ENCODE measurements at places on chromosomes 7 and 10.

DNA sequence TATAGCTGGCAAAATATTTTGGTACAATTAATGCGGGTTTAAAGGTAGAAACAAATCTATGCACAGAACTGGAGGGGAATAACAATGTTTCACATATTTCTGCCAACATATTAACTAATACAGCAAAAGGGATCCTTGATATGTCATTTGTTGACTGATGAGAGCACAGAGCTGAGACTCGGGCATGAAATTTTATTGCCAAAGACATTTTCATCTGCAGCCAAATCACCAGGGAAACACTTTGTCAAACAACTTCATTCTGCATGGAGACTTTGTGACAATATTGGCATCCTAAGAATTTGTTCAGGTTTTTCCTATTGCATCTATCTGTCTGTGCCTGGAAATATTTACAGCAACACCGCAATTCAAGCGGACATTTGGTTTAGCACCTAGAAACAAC lies 117.8 kb upstream of the C1QL3 start:
- DNase-seq, result no peak

- DNase-seq, result no peak
Measured at GRCh38 chr10:100996678-100997359, 2.8 kb upstream of the LZTS2 start.

DNA sequence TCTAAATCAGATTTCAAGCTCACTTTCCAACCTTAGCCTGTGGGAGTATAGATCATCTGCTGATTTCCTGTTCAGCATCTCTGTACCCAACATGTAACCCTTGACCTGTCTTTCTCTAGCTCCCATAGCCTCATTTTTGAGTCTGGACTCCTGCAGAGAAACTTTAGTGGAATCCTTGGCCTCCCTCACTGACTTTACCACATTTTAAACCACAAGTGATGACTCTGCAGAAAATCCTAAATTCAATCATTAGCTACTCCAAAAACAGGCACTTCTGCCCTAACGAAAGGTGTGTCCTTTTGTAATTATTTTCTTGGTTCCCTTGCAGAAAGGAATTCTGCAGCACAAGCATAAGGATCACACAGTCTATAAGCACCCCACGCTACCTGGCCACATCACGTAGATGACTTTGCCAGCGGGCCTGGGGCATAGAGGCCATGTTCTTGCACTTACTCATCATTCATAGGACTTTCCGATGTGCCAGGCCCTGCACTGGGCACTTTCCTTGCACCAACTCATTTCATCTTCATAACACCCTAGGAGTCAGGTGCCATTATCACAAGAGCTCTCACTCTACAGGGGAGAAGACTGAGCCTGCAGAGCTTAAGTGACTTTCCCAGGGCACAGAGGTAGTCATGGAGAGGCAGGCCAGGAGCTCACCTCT lies 57.2 kb upstream of the OPALIN start:
- no peak for DNase-seq

DNA sequence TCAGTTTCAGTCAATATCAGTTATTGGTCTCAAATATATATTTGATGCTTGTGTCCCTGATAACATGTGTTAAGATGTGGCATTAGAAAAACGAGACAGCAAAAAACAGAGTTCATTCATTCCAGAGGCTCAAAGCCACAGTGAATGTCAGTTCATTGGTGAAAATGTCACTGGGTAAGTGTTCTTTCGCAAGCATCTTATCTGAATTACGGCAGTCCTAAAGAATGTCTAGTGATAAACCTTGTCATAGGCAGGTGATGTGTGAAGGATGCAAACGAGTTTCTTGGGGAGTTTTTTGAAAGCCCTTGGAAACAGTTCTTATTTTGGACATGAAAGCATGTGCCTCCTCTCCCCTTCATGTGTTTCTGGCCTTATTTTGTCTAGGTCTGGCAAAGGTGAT lies 45.9 kb upstream of the RELN start:
- no peak for DNase-seq

DNA sequence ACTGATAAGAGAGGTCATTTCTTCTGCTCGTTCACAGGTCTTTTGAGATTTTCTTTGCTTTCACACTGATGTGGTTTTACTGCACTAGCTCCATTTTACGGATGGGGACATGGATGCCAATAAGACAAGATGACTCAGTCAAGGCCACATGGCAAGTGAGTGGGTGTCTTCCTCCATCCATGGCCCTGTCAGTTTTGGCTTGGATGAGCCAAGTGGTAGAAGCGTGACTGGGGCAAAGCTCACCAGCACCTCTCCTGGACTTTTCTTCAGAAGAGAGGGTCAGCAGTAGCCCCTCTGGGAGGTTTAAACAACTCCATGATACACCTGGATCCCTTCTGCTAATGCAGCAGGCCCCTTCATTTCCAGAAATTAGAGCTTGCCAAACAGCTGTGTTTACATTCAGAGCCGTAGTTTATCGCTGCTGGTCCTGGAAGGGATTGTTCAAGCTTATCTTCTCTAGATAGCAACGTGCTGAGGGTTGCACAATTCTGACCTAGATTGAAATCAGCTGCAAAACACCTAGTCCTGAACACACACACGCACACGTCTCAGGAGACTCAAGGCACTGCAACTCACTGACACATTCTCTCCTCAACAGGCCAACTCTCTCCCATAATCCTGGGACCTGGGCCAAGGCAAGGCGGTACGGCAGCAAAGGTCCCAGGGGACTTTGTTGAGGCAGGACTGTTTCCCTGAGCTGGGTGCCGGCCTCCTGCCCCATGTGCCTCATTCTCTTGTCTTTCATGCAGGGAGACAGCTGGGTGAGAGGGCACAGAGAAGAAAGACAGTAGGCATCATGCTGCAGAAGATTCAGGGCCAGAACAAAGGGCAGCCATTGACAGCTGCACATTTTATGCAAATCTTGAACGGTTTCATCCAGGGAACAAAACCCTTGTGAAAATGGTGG lies 14.2 kb upstream of the PDCD4 start:
- no peak for DNase-seq

GRCh38 chr10:67011981-67012380 lies 86.1 kb downstream of the LRRTM3 start:
- no peak for DNase-seq

DNA sequence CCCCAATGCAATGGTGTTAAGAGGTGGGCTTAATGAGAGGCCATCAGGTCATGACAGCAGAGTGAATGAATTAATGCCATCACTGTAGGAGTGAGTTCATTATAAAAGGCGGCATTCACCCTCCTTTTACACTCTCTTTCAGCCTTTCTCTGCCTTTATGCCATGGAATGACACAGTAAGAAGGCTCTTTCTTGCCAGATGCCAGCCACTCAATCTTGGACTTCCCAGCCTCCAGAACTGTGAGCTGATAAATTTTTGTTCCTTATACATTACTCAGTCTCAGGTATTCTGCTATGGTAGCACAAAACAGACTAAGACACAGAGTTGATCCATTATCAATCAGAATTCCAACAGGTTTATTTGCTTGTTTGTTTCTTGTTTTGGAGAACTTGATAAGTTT lies 3.2 kb downstream of the TCAF1 start:
- DNase-seq, result no peak

- no peak for DNase-seq
Measured at GRCh38 chr10:89471110-89471809, 56.9 kb downstream of the IFIT5 start.

GRCh38 chr10:20970044-20970443 lies 72.9 kb upstream of the NEBL start:
- DNase-seq, result no peak

DNA sequence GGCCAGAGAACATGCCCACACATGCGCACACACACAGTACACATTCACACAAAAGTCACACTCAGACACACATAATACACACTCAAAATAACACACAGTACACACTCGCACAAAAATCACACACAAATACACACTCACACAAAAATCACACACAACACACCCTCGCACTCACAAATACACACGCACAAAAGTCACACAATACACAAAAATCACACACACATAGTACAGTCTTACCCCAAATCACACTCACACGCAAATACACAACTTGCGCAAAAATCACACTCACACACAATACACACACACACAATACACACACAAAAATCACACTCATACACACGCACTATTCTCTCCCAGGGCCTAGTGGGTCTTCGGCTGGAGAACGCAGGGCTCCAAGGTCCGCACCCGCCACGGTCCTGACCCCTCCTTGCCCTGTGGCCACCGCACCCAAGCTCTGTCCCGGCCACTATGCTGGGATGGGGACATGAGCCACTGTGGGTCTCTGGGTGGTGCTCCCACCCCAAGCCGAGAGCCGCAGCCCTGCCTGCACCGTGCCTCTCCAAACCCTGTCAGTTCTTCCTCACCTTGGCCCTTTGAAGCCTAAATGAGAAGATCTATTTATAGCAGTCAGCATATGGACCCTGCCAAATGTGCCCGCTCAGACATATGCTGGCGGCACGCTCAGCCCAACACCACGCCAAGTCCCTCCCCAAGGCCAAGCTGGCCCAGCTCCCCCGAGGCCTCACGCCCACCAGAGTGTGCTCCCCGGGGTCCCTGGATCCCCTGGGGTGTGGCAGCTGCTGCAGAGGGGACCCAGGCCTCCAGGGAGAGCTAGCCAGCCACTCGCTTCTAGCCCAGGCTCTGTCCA lies 55.9 kb downstream of the ELFN1 start:
- no peak for DNase-seq

- DNase-seq, result peak; percentile 85
Measured at GRCh38 chr10:17029581-17030271, 99.9 kb downstream of the CUBN start.

DNA sequence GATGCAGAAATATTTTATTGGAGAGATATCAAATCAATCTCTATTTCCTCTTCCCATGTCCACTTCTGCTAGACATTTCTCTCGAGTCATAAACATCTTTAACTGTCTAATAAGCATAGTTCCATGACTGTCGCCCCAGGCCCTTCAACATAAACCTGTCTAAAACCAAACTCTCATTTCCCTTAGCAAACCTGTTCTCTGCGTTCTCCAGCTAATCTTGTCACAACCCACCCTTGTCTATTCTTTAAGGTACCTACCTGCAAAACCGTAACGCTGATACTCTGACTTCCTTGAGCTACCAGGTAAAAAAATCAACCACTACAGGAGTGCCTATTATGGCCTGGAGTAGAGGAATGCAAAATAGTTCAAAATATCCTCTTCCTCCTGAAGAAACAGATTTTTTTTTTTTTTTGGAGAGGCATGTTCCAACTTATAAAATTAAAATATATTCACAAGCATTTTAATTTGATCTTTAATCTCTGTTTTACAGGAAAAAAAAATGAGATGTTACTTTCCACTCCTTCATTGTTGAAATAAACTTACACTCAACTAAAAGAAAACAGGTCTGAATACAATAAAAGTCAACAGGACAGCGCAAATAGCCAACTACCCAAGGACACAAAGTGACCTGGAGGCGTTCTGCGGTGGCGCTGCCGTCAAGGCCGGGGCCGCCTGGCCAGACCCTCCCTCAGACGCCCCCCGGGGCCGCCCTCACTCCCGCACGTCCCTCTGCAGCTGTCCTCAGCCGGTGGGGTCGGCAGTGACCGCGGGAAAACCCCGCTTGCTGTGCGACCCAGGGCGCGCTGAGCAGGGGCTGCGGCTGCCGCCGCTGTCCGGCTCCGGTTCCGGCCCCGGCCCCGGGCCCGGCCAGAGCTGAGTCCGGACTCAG lies 765 bp downstream of the SLC25A40 start:
- no peak for DNase-seq

GRCh38 chr7:127252778-127253280 lies at the start of gene GRM8:
GRM8 (minus strand) TSS chr7:127252941.
- no peak for DNase-seq

GRCh38 chr7:49766966-49767365 lies 6.5 kb upstream of the VWC2 start:
- no peak for DNase-seq

- no peak for DNase-seq
Measured at GRCh38 chr10:68364101-68364886, 31.6 kb upstream of the PBLD start.

- DNase-seq, result no peak
Measured at GRCh38 chr10:55348534-55348933, 547.5 kb upstream of the PCDH15 start.

DNA sequence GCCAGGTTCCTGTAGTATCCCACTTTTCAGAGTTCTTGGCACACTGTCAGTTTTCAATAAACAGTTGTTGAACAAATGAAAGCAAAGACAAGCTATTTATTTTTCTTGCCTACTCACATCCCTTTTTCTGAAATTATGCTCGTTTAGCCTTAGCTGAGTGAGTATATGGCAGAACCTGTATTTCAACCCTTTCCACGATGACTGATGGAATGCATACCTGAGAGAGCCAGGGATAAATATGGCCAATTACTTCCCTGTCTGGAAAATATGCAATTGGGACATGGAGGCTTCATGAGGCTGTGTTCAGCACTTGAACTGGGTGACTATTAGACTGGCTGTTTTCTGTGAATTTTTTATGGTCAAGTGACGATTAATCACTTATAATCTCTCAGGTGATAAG lies 144.5 kb upstream of the POT1 start:
- no peak for DNase-seq

DNA sequence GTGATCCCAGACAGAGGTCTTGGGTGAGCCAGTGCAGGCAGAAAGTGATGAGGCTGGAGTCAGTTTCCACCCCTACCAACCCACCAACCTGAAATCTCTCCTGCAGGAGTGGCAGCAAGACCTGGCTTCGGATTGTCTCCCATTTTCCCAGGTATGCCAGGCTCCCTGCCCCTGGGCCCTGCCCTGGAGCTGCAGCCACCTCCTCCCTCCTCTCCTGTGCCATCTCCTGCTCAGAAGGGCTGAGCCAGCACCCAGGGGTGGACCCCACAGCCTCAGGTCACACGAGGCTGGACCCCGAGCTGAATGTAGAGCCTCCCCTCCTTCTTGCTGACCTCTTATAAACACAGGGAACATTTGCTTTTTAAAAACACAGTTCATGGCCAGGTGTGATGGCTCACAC lies 17.0 kb upstream of the LIMK1 start:
- DNase-seq, result no peak

- DNase-seq, result no peak
Measured at GRCh38 chr7:2036786-2037185, 196.0 kb downstream of the MAD1L1 start.

GRCh38 chr7:5694221-5694754 lies 87.2 kb downstream of the RNF216 start:
- DNase-seq, result no peak

DNA sequence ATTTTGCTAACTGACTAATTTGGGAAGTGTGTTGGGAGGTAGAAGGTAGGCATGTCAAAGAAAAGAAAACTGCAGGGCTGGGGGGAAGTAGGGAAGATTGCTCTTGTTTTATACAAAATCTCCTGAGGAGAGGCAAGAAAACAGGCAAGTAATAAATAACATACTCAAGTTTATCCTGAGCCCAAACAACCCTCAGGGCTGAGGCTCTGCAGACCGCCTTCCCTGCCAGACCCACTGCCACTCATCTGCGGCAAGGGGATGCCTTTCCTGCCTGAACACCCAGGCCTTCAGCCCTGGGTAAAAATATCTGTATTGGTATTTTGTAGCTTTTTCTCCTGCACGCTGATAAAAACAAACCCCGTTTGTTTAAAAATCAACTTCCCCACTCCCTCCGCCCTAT lies 399.8 kb upstream of the NFE2L3 start:
- no peak for DNase-seq

- DNase-seq, result no peak
Measured at GRCh38 chr7:51369746-51370145, 53.1 kb upstream of the COBL start.
